ENCODE measurements at places on chromosomes 7 and 10.
A peak's percentile ranks its signal among the peaks of the same experiment; 100 is the strongest.

- DNase-seq: no peak
These were observed 473.3 kb downstream of the PLXNA4 start for GRCh38 chr7:132102942-132103341.

GRCh38 chr7:1455241-1455939 is 3.9 kb downstream of the MICALL2 start:
- no peak for DNase-seq

- DNase-seq: no peak
These were observed 239.2 kb downstream of the CELF2 start for GRCh38 chr10:11256896-11257295.

- no peak for DNase-seq
These were observed 168.3 kb downstream of the CHRM2 start for GRCh38 chr7:137036768-137037167.

DNA sequence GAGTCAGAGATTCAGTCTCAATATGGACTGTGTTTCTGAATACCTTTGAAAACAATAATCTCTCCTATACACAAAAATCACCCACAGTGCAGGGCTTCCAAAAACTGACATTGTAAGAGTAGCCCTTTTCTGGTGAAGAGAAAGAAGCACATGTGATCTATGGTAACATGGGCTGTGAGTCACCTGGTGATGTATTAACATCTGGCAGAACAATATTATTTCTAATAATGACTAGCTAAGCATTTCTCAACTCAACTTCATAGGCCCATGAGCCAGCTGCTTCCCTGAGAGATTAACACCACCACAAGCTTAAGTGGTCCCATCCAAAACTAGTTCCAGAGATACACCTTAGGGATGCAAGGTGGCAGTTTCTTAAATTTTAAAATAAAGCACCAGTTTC is 331.0 kb upstream of the NRP1 start:
- no peak for DNase-seq

DNA sequence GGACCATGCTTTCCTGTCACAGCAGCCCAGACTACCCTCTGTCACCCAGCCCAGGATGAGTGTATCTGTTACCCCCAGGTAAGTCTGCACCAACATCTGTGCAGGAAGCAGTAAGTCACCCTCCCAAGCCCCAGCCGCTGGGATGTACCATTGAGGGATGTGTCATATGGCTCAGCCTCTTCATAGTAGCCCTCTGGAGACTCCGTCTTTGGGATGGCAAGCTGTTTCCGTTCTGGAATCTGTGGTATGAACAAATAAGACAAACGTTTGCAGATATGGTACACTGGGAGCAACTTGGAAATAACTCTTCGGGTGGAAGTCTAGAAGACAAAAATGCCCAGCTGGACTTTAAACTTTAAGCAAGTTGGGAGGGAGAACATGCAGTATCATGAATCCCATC is 81.3 kb downstream of the AFAP1L2 start:
- no peak for DNase-seq

GRCh38 chr10:91635401-91636400 is 2.8 kb upstream of the PPP1R3C start:
- DNase-seq: peak; percentile 38

GRCh38 chr7:113892818-113893217 is 26.0 kb downstream of the PPP1R3A start:
- no peak for DNase-seq

DNA sequence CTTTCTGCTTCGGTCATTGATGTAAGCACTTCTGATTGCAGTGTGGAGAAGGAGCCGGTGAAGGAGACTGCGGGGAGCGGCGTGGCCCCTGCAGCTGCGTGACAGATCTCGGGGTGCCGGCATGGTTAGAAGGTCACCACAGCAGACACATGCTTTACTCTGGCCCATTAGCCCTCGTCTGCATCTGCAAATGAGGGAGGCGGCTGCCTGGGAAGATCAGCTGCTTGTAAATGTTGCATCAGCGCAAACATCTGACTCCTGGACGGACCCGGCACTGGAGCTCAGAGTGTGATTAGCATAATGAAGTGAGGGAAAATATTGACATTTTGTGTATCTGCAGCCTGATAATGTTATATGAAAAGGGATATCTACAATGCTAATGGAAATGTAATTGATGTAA is 30.5 kb upstream of the MNX1 start:
- DNase-seq: no peak

GRCh38 chr10:125132344-125132743 is 28.0 kb downstream of the CTBP2 start:
- DNase-seq: no peak

DNA sequence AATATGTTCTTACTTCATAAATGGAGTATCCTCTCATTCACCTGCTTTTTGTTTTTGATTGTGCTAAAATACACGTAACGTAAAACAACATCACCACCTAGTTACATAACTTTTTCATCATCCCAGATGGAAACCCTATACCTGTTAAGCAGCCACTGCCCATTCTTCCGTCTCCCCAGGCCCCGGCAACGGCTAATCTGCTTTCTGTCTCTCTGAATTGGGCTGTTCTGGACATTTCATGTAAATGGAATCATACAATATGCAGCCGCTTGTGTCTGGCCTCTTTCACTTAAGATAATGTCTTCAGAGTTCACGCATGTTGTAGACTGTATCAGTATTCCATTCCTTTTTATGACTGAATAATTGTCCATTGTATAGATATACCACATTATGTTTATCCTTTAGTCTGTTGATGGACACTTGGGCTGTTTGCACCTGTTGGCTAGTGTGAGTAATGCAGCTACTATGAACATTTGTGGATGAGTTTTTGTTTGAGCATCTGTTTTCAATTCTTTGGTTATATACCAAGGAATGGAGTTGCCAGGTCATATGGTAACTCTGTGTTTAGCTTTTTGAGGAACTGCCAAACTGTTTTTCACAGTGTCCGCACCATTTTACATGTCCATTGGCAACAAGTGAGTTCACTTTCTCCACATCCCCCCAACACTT is 14.1 kb upstream of the SUN1 start:
- DNase-seq: no peak
